HFF-Myc (cell line): ENCODE measurements at places on chromosomes 7 and 10.
A peak's percentile ranks its signal among the peaks of the same experiment; 100 is the strongest.

DNA sequence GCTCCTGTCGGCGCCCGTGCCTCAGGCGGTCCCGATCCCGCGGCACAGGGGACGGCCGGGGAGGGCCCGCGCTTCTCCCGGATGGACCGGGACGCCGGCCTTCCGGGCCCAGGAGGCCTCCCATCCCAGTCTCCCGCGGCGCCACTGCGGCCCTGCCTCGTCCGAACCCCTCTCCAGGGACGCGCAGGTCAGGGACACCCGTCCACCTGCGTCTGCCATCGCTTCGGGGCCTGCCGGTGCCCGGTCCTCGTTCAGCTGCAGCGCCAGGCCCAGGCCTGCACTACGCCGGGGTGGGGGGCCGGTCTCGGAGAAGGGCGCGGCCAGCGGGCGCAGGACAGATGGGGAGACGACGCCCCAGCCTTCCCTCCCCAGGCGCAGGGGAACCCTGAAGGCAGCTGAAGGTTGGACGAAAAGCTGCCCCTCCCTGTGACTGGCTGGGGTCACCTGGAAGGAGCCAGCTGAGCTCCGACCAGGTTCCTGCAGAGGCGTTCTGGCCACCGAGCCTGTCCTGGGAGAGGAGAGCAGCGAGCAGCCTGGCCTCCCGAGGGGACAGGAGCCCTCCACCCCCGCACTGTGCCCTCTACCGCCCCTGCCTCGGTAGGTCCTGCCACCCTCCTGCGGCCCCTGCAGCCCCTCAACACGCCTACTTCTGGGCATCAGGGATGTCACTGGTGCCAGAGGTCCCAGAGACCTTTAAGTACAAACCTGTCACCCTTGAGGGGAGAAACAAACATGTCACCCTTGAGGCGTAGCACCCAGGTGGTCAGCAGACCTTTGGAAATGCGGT is 84.3 kb downstream of the LANCL2 start:
- no peak for DNase-seq

- no peak for DNase-seq
Measured at GRCh38 chr10:86755454-86755739, 1.0 kb upstream of the BMPR1A start.

- DNase-seq, result no peak
Measured at GRCh38 chr7:88391247-88391646, 84.6 kb upstream of the STEAP4 start.

DNA sequence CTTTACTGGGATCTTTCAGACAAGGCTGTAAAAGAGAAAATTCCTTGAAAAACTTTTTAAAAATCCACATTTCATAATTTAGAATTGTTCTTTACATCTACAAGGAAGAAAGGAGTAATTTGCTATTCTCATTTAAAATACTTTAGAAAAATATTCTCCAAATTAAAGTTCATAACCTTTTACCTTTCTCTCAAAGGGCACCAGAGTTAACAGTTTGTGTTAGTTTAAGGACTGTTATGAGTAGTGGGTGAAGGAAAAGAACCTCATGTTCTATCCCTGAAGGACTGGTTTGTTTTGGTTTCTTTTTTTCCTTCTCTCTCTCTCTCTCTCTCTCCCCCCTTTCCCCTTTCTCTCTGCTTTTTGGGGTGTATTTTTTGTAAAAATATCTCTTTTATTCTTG is 4.1 kb downstream of the AGMO start:
- no peak for DNase-seq

DNA sequence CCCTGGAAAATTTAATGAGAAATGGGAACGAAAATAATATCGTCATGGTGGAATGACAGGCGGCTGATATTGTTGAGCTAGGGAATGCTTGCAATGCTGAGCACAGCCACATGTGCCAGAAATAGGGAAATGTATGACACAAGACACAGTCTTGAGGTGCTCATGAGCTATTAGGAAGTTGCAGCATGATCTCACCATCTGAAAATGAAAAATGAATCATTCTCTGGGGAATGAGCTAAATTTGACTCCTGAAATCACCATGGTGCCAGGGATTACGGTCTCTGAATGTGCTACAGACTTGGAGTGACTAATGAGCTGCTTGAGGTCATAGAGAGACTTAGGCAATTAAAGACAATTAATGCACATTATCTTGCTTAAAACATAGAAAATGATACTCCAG is 845.0 kb downstream of the CNTNAP2 start:
- no peak for DNase-seq

- DNase-seq, result no peak
Measured at GRCh38 chr7:50733552-50733951, 49.1 kb downstream of the GRB10 start.

- DNase-seq, result no peak
Measured at GRCh38 chr7:32298408-32299132, 191.6 kb downstream of the LSM5 start.

GRCh38 chr7:6268023-6268900 is 4.2 kb downstream of the CYTH3 start:
- no peak for DNase-seq

DNA sequence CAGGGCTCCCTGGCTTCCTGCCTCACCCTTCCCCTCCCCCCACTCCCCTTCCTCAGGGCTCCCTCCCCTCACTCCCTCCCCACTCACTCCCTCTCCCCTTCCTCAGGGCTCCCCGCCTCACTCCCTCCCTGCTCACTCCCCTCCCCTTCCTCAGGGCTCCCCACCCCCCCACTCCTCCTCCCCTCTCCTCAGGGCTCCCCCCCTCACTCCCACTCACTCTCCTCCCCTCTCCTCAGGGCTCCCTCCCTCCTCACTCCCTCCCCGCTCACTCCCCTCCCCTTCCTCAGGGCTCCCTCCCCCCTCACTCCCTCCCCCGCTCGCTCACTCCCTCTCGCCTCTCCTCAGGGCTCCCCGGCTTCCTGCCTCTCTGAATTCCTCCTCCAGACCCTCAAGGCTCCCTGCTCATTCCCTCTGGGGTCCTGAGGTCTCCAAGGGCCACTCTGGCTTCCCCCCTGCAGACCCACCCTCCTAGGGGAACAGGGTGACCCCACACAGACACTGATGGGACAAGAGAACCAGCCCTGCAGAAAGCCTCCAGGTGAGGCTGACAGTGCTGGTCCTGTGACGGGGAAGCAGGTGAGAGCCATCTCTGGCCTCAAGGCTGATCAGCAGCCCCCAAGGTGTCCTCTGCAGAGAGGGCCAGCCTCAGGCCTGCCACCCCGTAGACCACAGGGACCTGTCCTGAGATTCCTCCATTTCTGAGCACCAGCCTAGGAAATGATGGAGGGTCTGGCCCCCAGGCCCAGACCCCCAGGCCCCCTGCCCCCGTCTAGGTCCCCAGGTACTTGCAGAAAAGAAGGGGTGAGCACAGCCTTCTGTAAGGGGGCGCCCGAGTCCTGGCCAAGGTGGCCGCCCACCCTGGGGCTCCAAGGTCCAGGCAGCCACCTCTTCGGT is 47.2 kb downstream of the PWWP2B start:
- no peak for DNase-seq

DNA sequence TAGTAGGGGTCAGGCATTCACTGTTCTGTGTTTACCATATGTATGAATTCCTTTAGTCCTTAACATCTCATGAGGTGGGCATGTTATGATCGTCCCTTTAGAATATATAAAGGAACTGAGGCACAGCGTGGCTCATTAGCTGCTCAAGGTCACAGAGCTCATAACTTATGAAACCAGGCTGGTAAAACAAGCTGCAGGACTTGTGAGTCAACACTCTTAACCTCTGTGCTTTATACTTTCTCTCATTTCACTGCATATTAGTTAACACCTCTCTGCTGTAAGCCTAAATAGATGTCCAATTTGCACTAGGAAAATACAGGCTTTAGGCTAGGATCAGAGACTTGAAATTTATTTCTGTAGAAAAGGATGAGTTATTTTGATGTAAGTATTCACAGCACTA is 180.3 kb upstream of the HDAC9 start:
- DNase-seq, result no peak

GRCh38 chr10:70378122-70378521 is 4.3 kb downstream of the LRRC20 start:
- peak; percentile 88 for DNase-seq

DNA sequence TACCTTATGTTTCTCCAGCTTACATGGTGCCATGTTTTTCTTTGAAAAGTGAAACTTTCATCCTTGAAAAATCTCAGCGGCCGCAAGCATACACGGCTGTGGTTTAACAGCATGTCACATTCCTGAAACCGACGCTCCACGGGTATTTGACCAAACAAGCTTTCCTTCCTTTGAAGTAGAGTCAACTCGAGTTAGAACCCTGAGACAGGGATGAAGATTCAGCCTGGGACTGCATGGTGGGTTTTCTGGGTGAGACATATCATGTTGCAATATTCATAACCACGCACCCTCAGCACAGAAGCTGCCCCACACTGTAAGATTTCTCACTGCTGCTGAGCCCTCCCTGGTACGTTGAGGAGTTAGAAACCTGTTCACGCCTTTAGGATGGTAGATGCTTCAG is 8.1 kb downstream of the CYP26A1 start:
- no peak for DNase-seq

GRCh38 chr10:26194275-26194674 is 22.3 kb upstream of the GAD2 start:
- DNase-seq, result no peak

DNA sequence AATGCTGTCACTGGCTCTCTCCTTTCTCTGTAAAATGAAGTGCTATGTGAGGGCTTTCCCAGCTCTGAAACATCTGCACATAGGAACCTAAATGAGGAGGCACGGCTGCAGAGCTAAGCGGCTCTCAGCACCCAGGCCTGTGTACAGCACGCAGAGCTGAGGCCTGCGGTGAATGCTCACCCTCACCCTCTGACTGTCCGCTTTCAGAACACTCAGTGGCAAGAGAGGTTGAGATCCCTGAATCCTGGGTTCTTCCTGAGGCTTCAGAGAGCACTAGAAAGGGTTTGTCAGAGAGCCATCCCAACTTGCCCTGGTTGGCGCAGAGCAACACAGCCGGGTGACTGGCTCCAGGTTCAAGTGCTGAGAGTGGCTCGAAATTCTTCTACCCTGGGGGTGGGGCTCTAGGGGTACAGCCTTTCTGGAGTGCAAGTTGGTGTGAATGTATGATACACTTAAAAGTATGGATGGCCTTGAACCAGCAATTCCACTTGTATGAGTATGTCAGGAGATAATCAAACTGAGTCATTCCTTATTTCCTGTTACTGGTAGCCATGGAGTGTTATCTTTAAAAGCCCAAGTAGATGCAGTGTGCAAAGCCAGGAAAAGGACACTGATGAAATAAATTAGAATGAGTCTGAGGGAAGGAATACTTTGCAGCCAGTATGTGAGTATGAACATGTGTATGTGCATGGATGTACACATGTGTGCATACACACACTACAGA is 1.7 kb upstream of the CCDC201 start:
- peak; percentile 29 for DNase-seq

DNA sequence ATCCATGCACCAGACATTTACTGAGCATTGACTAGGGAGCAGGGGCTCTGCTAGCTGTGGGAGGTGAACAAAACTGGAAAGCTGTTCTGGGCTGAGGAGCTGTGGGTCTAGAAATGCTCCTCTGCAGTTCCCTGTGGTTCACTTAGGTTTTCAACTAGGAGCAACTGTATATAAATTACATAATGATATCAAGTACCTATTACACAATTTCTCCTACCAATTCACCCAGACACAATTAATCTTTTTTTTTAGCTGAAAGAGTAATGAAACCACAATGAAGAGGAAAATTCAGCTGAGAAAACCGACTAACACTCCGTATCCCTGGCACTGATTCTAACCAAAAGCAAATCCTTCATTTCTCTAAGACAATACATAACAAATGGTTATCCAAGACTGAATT is 39.4 kb downstream of the COL28A1 start:
- no peak for DNase-seq

DNA sequence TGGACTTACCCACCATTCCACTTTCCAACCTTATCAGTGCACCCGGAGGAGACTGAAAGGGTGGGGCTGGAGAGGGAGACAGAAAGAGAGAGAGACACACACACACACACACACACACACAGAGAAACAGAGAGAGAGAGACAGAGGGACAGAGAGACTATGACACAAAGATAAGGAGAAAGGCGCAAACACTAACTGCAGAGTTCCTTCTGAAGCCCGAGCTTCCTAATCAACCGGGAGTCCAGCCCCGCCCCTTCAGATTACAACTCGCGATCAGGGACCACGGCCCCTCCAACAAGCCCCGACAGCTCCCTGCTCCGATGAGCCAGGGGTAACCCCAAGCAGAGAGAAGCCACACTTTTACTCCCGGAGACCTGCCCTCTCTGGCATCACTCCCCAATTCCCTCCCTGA is 499 bp downstream of the GAL3ST4 start:
- no peak for DNase-seq

DNA sequence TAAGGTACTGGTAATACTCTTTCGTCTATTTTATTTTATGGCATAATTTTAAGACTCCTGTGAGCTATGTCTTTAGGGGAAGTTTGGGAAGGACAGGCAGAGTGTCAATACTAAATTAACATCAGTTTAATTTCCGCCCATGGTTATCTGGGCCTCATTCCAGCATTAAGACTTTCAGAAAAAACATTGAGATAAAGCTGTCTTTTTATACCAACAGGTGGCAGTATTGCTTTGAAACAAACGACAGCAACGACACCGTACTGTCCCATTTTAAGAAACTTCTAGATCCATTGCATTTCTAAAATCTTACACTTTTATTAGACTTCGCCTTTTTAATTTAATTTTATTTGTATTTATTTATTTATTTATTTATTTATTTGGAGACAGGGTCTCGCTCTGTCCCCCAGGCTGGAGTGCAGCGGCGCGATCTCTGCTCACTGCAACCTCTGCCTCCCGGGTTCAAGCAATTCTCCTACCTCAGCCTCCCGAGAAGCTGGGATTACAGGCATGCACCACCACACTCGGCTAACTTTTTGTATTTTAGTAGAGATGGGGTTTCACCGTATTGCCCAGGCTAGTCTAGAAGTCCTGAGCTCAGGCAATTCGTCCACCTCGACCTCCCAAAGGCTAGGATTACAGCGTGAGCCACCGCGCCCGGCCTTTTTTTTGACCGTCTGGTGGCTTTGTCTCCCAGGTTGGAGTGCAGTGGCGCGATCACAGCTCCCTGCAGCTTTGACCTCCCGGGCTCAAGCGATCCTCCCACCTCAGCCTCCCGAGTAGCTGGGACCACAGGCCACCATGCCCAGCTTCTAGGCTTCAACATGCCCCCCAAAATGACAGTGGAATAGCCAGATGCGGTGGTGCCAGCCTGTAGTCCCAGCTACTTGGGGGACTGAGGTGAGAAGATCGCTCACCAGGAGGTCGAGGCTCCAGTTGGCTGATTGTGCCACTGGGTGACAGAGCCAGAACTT is 78.7 kb upstream of the C1GALT1 start:
- peak; percentile 32 for DNase-seq

DNA sequence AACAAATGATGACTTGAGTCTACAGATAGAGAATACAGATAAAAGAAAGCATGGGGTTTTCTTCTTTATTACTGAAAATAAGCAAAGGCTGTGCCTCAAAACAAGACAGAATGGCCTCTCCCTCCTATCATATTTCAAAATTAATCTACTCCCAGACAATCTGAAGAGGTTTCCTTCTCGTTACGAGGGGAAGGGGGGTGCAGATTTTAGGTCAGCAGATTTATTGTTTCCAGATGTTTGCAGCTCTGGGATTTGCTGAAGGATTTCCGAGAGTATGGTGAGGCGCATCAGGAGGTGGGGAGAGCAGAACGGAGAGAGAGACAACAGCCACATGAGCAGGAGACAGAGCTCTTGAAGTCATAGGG is 89.8 kb downstream of the KIAA1549 start:
- DNase-seq, result peak; percentile 87
